ENCODE measurements at places on chromosomes 4 and X.
A peak's percentile ranks its signal among the peaks of the same experiment; 100 is the strongest.

GRCh38 chrX:115559672-115560071, 1.3 kb upstream of the PLS3 start:
- no peak for DNase-seq

DNA sequence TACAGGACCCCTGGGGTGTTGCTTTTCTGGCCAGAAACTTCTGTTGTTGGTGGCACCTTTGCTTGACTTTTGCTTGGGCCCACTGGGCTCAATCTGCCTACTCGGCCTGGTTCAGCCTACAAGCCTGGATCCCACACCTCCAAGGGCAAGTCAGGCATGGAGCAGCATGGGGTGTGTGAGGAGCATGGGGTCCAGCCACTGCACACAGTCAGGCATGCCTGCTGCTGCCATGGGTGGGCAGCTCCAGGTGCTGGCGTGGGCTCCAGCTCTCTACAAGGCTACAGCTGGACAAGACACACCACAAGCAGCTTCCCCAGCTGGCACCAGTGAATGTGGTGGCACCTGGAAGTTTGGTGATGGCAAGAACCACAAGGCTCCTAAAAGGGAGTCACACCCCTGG, 1683.1 kb upstream of the ADGRL3 start:
- DNase-seq: no peak

GRCh38 chr4:146342600-146343192, 128.4 kb downstream of the REELD1 start:
- DNase-seq: peak; percentile 39

DNA sequence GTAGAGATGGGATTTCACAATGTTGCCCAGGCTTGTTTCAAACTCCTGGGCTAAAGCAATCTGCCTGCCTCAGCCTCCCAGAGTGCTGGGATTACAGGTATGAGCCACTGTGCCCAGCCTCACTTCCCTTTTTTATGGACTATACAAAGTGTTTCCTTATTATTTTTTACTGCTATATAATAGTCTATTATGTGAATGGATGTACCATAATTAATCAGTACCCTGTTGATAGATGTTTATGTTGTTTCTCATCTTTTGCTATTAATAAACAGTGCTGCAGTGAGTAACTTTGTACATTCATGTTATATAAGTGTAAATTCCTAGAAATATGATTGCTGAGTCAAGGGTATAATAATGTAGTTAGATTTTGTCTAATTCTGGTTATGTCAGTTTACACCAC, 35.8 kb upstream of the LARP1B start:
- DNase-seq: no peak

GRCh38 chrX:82816001-82816400, 692.1 kb upstream of the POU3F4 start:
- no peak for DNase-seq

DNA sequence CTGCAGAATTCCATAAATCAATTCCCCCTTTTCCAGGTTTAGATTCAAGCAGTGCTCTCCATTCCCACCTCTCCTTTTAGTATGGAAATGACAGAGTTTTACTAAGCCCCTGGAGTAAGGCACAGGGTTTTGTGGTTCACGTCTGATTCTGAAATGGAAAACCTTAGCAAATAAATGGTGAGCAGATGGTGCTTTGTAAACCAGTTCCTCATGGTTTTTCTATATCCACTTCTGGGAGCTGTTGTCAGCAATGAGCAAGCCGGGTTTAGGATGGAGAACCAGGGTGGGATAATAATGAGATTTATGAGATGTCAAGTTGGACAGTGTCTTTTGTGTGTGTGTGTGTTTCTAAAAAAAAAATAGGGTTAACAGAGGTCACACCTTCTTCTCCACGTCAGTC, 113.8 kb upstream of the RBPJ start:
- no peak for DNase-seq

- peak; percentile 78 for DNase-seq
Observed at GRCh38 chr4:113684534-113685091, 76.9 kb downstream of the CAMK2D start.

DNA sequence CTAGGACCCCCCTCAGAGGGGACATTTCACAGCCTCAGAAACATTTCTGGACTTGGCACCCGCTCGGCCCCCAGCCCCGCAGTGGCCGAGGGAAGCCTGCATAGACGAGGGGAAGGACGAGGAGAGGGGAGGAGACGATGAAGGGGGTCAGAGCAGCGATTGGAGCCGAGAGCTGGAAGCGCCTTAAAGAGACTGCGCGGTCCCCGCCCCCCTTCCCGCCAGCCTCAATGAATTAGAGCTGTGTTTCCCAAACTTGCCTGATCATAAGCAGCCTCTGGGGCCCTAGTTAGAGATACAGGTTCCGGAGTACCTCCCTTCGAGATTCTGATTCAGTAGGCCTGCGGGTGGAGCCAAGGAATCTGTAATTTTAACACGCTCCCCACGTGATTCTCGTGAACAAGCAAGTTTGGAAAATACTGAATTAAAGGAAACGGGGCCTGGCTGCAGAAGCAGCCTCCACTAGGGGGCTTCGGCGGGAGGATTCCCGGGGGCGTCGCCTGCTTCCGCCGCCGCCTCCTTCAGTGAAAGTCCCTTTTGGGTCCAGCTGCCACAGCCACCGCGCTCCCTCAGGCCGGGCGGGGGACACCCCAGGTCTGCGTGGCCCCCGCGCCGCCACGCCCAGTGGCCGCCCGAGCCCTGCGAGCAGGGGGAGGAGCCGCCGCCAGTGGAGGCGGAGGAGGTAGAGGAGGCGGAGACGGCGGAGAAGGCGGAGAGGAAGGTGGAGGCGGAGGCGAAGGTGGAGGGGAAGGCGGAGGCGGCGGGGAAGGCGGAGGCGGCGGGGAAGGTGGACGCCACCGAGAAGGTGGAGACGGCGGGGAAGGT, at the start of gene USP27X:
Gene USP27X, plus strand, starts transcription at position 651 of the 822 bp plus-strand sequence. CDS start 824 bp downstream, outside the sequence.
- DNase-seq: peak; percentile 78

- no peak for DNase-seq
Observed at GRCh38 chr4:85368240-85368639, 106.7 kb upstream of the ARHGAP24 start.

DNA sequence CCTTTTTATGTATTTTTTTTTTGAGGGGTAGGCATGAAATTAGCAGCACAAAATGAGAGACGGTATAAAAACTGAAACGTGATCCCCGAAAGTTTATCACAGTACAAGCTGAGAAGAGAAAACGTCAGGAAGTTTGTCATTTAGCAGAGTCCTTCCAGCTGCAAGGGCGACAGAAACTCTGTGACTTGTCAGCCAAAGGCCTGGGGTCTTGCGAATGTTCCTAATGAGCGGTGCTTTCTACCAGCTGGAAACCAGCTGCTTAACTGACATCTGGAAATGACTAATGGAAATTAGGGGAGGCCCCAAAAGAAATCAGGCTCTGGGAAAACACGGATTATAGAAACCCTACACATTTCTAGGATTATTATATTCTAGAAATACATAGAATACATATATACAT, 66.5 kb downstream of the CHRNA9 start:
- no peak for DNase-seq

DNA sequence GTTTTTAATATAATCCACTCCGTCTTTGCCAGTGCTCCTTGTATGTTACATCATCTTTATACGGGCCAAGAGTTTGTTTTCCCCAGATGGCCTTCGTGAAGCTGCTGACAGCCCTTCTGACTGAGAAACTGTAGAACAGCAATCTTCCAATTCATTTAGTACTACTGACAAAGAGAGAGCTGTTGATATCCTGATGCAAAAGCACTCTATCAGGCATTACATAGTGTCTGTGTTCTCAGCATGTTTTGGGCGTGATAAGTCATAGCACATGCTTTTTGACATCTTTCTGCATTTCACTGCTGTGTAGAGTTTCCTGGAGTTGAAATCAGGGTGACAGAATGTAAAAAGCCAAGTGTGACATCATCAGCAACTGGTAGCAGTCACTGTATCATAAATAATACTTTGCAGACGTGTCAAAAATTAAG, 746.3 kb upstream of the FAM241A start:
- peak; percentile 49 for DNase-seq

DNA sequence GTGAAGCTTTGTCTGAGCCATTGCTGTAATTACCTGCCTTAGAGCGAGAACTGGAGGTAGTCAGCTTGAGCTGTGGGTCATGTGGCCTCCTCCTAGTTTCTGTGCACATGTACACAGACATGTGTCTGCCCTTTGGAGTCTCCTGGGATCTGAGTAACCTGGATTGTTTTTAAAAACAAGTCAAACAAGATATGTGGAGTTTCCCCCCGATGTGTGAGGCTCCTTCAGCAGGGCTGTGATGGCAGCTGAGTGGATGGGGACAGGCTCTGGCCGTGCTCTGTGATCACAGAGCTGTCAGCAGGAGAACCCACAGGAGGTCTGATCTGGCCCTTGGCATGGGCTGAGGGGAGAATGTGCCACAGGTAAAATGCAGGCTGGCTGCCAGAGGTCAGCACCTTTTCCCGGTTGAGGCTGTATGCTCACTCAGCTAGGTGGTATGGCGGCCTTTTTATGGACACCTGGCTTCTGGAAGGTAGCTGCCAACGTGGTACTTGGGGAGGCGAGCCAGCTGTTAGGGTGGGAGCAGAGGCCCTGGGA, 38.4 kb downstream of the NOP14 start:
- no peak for DNase-seq

DNA sequence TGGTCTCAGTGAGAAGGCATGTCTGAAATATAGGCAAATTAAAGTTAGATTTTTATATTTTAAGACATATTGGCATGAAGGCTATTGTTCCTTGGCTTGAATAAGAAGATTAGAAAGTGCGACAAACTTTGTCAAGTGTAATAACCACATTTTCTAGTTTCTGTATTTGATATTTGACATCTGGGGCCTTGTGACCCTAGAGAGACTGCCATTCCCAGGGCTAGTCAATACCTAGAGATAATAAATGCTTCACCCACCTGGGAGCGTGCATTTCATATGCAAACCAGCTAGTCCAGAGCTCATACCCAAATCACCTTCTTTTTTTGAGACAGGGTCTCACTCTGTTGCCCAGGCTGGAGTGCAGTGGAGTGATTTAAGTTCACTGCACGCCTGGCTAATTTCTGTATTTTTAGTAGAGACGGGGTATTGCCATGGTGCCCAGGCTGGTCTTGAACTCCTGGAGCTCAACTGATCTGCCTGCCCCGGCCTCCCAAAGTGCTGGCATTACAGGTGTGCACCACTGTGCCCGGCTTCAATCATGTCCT, 62.6 kb downstream of the COQ2 start:
- DNase-seq: no peak

- no peak for DNase-seq
Observed at GRCh38 chr4:147250062-147250461, 230.8 kb upstream of the EDNRA start.

Data from BE2C (cell line).